ENCODE measurements at places on chromosomes 2 and 18. TPM values are rescaled to one million over a fixed set of nuclear protein-coding genes. Genes with fewer than 3 reads are reported as not detected.

GRCh38 chr18:12155996-12156395, 62.4 kb downstream of the ANKRD62 start:
- DNase-seq = no peak

DNA sequence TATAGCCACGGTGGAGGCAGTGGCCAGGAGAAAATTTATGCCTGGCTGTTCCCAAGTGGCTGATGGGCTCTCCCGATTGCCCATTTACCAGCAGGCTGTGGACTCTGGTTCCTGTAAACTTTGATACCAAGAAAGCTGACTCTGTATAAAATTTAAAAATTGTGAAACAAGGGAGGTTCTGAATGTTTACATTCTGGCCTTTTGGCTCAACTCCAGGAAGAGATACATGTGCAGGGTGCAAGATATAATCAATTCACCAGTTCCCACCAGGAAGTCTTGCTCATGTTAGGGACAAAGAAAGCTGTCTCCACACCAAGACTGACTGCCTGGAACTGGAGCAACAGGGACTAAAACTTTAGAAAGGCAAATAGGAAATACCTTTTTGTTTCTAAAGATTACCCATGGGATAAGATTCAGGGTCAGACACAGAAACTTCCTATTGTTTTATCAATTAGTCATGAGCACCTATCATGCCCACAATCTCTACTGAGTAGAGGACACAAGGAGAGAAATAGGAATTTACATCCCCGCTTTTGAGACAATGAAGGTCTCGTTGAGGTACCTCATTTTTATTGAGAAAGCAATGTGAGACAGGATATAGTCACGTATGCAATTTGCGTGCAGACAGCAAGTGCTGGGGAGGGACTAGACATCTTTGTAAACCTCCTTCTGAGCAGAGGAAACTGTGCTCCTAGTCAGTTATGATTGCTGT, 123.5 kb downstream of the LIPG start:
- DNase-seq = no peak

DNA sequence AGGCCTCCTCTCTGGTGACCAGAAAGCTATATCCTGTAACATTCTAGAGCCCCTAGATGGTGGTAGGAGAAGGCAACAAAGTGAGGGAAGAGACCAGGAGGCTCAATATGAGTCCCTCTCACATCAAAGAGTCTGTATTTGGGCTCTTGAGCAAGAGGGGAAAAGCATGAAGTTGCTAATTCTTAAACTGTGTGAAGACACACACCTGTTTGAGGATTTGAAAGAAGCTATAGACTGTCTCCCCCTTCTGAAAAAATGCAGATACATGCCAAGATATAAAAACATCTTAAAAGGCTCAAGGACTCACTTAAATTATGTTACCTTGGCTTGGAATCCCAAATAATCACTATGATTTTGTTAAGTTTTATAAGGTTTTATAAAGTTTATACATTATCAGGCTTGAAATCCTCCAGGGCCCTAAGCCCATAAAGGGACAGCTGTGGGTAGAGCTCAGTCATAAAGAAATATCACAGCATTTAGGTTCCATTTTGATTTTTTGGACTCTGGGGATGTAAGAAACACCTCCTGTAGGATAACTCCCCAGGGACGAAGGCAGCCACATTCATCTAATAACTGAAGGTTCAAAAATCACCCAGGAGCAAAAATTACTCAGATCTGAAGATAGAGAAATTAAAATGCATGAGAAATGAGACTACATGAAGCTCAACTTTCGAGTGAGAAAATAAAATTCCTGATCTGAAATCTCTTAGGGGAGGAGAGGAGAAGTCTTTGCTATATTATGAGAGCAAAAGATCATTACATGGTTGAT, 136.1 kb upstream of the LGALSL start:
- no peak for DNase-seq

- DNase-seq = no peak
Observed at GRCh38 chr2:48411046-48411445, 118.9 kb upstream of the STON1 start.

The BBS5 gene
- total RNA-seq = 1.5 TPM

The FAM237A gene
- total RNA-seq = not detected

DNA sequence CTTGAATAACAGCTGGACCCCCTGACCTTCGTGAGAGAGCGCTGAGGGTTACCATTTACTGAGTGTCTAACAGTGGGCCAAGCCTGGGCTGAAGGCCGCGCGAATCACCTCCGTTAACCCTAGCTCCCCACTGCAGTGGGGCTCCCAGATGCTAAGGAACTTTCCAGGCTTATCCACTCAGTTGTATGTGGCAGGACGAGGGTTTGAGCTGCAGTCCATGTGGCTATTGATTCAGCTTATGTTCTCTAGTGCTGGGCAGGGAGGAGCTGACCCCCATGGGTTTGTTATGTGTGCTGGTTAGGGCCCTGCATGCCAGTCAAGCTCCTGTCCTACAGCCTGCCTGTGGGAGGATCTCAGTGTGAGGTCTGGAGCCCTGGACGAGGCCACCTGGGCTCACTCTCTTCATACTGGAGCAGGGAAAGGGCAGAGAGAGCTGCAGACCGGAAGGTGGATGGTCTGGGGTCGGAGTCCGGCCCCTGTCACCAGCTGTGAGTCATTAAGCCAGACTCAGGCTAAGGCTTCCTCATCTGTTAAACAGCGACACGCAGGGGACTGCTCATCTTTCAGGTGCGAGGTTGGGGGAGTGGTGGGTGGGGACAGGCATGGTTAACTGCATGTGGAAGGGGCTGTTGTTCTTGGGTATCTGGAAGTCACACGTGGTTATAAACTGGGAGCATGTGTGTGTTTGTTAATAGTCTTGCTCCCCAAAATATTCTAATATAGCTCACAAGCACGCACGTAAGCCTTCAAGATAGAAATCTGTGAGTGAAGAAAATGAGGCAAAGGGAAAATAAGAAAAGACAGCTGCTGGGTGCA, 6.6 kb downstream of the PSD4 start:
- DNase-seq = no peak

The CFAP53 gene
- total RNA-seq = not detected

DNA sequence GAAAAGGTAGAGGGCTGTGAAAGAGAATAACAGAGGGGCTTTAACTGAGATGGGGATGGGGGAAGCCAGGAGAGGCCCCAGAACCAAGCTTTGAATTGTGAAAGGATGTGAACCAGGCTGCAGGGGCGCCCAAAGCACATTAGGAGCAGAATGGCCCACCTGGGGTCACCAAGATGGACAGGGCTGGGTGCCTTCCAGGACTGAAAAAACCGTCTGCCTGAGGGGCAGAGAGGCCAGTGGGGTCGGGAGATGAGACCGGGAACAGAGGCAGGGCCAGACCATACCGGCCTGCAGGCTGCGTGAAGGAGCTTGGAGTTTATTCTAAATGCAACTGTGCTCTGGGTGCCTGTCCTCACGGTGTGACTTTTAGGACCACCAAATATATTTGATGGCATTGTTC, 29.1 kb upstream of the FAM136A start:
- DNase-seq = no peak

- DNase-seq = no peak
Observed at GRCh38 chr2:74026687-74027241, 42.1 kb downstream of the TET3 start.

The PTH2R gene
- not detected for total RNA-seq

GRCh38 chr2:96683972-96684820, 41.6 kb downstream of the FER1L5 start:
- no peak for DNase-seq

- no peak for DNase-seq
Observed at GRCh38 chr2:181682795-181683517, 2.6 kb upstream of the NEUROD1 start.

GRCh38 chr2:200417366-200417765, 92.5 kb downstream of the KCTD18 start:
- DNase-seq = no peak

GRCh38 chr18:49628881-49629795, 67.3 kb downstream of the LIPG start:
- no peak for DNase-seq

- DNase-seq = no peak
Observed at GRCh38 chr18:25190472-25190871, 161.5 kb downstream of the ZNF521 start.

GRCh38 chr2:85935170-85935745, 46.5 kb upstream of the ST3GAL5 start:
- no peak for DNase-seq

DNA sequence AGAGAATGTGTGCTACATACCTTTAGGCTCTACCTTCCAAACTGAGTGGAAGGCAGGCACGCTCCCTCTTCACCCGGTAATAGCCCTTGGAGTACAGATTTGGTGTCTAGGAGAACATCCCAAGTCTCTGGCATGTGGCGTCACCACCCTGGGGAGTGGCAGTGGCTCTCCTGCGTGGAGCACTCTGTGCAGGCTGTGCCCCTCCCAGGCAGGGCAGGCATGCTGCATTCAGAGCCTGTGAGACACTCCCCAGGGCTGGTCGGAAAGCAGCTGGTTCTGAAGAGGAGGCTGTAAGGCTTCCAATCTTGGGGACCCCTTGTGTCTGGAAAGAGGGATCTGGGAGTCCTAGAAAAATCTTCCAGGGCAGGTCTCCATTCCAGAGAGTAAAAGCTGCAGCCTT, 193.3 kb downstream of the ANKRD30B start:
- no peak for DNase-seq

- no peak for DNase-seq
Observed at GRCh38 chr18:52510139-52510538, 170.1 kb downstream of the DCC start.

DNA sequence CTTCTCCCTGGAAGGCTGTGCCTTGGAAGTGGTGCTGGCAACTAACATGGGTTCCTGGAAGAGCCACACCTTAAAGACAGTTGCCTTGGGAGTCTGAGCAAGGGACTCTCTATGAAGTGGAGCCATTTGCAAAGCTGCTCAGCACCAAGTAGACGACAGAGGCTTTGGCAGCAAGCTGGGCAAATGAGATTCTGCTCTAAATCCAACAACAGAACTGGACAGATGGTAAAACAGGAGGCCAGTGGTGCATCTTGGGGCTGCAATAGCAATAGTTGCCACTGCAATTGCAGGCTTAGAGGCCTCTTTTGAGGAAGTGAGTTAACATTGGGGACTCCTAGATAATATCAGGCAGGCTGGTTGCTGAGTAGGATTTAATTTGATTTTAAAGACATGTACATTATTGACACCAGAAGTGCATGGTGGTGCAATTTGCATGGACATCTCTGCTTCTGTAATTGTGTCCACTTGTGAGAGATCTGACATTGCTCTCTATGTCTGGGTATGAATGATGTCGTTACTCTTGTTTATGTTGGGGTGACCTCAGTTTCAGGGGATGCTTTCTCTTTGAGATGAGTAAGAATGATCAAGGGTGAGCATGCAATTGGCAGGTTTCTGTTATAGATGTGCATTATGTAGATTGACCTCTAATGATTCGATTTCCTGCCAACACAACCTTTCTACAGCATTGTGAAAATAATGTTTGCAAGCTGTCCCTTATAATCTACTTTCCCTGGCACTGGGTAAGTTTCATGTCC, 568.3 kb upstream of the MEX3C start:
- DNase-seq = no peak

The OSBPL1A gene
- 42.9 TPM for total RNA-seq
